ENCODE measurements at places on chromosomes 6 and 20.

DNA sequence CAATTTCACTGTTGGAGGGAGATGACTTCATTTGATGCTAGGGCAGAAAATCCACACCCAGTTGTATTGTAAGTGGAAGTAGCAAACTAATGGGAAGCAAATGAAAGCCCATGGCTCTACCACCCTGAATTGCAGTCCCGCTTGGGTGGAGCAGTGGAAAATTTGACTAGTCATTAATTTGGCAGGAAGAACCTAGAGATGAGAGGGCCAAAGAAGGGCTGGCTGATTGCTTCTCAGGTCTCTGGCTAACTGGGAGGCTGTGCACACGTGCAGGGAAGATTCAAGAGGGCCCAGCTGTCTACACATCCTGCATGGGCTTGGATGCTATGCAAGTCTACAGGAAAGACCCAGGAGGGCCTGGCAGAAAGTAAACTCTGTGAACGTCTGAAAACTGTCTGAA lies 466.2 kb downstream of the TFAP2A start:
- DNase-seq: no peak

DNA sequence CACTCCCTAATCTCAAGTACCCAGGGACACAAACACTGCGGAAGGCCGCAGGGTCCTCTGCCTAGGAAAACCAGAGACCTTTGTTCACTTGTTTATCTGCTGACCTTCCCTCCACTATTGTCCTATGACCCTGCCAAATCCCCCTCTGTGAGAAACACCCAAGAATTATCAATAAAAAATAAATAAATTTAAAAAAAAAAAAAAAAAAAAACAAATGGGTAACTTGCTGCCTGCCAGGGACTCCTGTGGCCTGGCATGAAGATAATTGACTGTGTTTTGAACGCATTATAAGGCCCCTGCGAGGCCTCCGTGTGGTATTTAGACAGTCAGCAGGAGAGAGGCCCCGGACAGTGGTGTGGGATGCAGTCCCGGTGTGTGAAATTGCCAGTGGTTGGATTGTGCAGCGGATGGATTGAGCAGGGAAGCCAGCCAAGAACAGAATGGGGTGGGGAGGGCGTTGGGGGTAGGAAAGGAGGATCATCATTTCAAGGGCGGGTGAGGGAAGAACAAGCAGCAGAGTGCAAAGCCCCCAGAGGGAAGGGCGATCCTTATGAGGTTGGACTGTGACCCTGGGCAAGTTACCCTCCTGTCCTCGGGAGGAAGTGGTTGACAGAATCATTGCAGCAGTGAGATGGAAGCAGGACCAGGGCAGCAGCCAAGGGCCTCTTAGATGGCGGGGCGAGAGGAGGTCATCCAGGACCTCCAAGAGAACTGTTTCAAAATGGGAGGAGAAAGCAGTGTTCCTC lies 43.3 kb downstream of the PPARD start:
- no peak for DNase-seq

DNA sequence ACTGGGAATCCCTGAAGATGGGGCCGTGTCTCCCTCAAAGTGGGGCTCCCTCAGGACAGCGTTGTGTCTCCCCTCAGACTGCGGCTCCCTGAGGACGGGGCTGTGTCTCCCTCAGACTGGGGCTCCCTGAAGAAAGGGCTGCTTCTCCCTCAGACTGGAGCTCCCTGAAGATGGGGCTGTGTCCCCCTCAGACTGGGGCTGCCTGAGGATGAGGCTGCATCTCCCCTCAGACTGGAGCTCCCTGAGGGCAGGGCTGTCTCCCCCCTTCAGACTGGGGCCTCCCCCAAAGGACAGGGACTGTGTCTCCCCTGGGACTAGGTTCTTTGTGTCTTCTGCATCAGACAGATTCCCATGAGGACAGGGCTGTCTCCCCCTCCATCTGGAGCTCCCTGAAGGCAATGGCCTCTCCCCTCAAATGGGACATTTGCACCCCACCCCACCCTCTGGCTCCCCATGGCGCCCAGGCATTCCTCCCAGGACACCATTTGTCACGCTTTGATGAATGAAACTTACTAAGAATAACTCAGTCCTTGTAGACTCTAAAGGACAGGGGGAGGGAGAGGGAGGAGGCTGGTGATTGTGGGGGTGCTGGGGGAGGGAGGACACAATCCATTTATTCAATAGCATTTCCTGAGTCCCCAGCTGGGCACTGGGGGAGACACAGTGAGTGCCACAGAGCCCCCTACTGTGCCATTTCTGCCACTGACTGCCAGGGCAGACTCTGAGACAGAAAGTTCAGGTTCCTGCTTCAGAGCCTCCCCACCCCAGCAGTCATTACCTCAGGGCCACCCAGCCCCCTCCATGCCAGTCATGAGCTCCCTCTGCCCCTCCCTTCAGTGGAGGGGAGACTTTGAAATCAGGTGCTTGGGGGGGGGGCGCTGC lies 122.4 kb downstream of the MRPL14 start:
- no peak for DNase-seq

DNA sequence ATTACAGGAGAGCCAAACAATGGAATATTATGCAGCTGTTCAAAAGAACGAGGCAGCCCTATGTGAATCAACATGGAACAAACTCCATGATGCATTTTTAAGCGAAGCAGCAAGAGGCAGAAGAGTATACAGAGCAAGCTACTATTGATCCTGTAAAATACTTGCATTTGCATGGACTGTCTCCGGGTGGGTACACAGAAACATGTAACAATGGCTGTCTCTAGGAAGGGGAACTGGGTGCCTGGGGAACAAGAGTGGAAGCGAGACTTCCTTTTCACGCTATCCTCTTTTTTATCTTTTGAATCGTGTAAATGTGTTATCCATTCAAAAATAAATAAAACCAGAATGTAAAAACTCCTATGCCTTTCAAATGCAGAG lies 93.3 kb upstream of the SIRPA start:
- no peak for DNase-seq

DNA sequence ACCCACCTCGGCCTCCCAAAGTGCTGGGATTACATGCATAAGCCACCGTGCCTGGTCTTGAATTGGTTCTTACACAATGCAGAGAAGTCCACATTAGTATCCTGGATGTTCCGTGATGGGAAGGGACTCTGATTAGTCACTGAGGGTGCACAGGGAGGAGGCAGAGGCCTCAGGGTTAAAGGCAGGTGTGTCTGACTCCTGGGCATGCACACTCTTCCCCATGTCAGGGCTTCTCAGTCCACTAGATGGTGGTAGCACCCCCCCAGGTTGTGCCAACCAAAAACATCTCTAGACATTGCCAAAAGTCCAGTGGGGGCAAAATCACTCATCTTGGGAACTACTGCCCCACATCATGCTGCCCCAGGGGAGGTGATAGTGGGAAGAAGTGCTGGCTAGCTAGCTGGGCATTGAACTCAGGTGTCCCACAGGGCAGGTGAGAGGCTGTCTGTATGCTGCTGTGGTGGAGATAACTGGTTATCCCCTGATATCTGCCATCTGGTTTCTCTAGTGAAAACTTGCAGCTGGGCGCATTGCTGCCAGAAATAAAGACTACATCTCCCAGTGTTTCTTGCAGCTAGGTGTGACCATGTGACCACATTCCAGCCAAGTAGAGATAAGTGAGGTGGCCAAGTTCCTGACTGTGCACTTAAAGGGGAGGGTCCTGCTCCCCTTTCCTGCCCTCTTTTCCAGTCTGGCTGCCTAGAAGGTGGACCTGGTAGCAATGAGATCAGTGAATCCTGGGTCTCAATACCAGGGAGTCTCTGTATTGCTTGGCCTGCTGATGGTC lies 8.4 kb upstream of the NSFL1C start:
- DNase-seq: no peak

- DNase-seq: no peak
Observed at GRCh38 chr20:45937765-45938164, 3.3 kb downstream of the PCIF1 start.

GRCh38 chr20:57630061-57630460 lies 9.8 kb upstream of the ZBP1 start:
- no peak for DNase-seq

DNA sequence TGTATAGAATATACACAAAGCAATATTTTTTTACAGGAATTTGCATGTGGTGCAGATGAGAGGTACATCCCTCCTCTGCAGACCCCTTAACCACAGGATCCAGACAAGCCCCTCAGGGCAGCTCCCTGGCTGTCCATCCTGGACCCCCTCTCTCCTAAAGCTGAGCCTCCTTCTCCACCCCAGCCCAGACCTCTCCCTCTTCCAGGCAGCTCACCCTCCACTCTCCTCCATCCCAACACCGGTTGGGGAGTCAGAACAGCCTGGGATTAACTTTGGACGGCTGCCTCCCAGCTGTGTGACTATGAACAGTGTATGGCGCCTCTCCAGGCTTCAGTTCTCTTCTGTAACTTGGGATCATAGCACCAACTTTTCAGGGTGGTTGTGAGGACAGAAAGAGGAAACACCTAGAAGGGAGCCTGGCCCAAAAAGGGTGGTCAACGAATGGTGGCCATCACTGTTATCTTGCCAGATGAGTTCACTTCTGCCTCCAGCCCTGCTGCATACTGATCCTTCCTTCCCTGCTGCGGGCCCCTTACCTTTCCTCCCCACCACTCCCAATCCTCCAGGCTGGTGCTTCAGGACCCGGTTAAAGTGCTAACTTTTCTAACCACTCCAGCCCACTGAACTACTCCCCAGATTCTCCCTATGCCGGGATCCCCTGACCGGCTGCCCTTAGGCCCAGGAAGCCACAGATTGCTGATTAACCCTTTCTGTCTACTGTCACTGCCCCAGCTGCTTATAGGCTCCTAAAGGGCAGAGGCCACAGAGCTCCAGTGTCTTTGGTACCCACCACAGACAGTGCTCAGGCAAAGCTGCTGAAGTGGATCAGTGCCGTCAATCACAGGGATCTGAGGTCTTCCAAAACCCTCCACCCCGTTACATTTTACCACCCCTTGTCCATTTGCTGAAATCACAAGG lies 55.9 kb downstream of the GPR6 start:
- DNase-seq: no peak

DNA sequence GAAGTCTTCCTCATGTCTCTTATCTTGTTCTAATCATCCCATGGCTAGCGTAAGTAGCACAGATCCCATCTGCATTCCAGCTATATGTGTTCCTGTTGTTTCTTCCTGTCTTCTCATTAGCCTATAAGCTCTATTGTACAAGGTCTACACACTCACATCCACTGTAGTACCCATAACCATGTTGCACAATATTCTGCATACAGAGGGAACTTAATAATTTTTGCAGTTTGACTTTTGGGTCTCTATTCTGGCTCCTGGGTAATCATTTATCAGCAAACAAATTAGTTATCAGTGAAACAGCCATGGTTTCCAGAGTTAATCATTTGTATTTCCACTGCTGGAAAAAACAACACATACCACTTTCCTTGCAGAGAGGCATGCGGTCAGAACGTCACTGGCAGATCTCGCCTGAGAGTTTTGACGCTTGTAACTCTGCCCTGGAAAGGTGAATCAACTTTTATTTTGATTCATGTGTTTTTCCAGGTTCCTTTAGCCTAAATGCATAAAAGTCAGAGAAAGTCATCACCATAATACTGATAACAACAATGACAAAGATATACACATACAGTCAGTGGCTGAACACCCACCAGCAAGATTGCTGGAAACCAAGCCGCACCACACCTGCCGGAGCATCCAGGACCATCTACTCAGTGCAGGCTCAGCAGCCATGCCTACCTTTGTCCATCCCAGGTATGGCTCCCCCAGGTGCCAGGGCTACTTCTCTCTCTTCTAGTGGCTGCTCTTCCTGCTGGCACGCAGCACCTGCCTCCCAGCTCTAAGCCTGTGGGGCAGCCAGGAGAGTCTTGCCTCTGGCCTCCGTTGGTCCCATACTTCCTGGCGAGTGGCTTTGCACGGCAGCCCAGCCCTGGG lies 158.2 kb downstream of the QRSL1 start:
- no peak for DNase-seq

- no peak for DNase-seq
Observed at GRCh38 chr6:169763308-169763707, 11.9 kb downstream of the ERMARD start.
